Kidney (tissue), 22 donors: ENCODE measurements at places on chromosomes 11 and 22.

DNA sequence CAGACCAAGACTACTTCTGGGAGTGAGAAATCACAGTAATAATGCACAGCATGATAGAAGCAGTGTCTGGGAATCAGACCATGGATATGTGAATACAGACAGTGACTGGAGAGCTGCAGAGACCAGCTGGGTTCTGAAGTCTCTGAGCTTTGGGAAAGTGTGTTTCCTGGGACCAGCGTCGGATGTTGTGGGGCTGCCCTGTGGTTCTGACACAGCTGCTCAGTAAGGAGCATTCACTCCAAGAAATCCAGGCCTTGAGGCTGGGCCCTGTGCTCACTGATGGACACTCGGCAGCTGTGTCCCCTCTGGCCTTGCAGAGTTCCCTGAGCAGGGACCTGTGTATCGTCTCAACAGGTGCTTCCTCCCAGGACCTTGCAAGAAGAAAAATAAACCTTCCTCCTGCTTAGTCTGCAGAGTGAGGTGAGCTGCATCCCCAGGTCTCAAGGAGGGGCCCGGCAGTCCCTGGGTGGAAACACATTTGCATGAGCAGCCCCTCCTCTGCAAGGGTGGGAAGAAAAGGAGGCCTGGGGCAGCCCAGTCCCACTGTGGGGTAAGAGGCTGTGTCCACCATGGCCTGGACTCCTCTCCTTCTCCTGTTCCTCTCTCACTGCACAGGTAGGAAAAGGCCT is 107.9 kb downstream of the VPREB1 start:
- DNase-seq, result no peak

DNA sequence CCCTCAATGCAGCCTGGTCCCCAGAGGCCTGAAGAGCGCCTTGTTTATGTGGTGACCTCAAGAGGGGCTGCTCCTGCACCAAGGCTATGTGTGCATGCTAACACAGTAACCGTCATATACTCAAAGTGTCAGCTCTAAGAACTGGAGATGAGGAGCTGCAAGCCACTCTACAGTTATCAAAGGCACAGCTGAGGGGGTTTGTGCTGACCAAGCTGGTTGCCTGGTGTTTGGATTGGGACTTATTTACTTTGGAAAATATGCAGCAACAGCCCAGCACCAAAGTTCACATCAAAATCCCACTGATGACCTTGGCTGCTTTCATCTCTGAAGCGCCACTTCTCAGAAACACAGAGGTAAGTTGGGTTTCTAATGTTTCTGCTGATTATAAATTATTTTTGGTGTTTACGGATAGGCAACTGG is at the start of gene SERPIND1:
TSS of gene SERPIND1 (plus strand) at position 321 of the 420 bp plus-strand sequence. CDS start 5,200 bp downstream, outside the sequence.
- DNase-seq, result no peak

DNA sequence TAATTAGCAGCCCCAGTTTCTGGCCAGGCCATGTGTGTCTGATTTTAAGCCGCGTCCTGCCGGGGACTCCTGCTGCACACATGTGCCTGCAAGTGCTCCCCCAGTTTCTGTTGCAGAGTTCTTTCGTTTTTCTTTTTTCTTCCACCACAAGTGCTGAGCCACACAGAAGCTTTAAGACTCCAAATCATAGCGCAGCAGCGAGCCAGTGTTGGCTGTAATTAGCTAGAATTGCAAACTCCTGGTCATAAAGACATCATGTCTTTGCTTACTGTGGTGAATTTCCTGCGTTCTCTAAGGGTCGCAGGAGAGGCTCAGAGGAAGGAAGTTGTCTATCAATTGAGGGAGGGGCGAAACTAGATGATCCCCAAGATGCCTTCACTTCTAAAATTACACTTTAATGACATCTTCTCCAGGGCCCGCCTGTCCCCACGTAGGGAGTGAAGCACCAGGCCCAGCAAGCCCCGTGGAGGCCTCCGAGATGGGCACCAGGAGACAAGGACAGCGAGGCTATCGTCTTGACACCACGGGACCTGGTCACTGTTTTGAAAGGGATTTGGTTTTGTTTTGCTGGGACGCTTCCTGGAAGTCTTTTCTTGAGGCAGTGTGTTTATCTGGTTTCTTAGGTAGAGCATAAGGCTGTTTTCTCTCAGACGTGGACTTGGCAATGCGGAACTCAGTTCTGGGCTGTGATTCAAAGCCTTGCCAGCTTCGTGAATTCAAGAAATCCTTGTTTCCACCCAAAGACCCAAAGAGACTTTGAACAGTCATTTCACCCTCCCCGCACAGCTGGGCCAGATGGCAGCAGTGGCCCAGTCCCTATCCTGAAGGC is 71.8 kb downstream of the UBASH3B start:
- DNase-seq, result peak; percentile 48

DNA sequence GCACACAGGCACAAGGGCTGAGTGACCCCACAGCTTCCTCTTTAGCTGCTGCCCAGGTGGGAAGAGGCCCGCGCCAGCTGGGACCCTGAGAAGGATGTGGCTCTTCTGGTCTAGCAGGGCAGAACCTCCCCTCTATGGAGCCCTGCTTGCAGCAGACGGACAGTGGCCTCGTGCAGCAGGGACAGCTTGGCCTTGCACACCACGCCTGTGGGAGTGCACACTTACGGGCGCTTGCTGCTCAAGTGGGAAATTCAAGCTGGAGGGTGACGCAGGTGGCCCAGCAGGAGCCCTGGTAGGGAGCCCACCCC is 971.4 kb downstream of the BRD1 start:
- DNase-seq, result no peak

- DNase-seq, result peak; percentile 22
These were observed 1.4 kb downstream of the PRR14L start for GRCh38 chr22:31748490-31748889.

DNA sequence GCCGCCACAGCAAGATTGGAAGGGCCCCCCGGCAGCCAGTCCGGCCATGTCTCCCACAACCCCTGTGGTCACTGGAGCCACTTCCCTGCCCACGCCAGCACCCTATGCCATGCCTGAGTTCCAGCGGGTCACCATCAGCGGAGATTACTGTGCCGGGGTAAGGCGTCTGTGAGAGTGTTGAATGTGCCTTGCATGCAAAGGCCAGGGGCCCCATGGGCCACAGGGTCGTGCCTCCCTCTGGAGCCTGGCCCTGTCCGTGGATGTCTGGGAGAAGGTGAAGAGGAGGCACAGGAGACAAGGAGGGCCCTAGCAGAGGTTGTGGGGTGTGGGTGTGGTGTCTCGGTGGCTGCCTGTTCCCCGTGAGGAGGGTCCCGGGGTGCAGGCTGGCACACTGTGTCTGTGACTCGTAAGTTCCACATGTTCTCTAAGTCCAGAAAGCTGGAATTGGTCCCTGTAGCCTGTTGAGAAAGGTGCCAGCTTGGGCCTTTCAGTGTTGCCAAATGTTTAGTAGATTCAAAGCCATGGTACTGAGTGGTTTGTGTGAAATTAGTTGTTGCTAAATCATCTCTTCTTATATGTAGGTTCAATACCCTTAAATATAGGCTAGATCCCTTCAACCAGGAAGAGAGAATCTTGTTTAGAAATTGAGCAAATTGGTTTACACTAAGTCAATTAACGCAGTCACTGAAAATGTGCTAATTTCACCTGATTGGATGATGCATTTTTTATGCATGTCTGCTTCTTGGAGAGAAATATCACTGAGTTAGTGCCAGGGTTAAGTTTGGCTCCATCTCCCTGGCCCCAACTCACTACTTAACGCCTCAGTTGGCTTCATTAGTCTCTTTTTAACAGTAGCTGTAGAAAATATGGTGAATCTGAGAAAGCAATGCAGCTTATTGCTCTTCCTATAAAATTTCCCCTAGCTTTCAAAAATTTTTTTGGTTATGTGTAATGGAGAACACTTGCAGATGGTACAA is 23.8 kb downstream of the AMPD3 start:
- no peak for DNase-seq

- no peak for DNase-seq
These were observed 89.8 kb upstream of the LIN7C start for GRCh38 chr11:27596388-27596787.

DNA sequence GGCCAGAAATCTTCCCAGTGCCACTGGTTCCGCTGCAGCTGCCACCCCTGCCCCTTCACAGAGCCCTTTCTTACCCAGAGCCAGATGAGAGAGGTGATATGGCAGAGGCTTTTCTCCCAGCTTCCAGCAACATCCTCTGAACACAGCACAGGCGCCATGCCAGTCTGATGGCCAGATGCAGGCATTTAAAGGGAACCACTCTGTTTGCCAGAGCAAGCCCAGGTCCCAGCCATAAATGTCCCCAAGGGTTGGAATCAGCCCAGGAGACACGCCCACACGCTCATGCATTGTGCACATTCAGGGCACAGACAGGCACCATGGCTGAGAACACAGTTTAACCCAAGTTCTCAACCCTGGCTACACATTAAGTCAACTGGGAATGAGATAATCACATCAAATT is 114.3 kb upstream of the CSNK2A3 start:
- DNase-seq, result no peak

GRCh38 chr11:119099711-119100110 is 1.9 kb downstream of the DPAGT1 start:
- no peak for DNase-seq

DNA sequence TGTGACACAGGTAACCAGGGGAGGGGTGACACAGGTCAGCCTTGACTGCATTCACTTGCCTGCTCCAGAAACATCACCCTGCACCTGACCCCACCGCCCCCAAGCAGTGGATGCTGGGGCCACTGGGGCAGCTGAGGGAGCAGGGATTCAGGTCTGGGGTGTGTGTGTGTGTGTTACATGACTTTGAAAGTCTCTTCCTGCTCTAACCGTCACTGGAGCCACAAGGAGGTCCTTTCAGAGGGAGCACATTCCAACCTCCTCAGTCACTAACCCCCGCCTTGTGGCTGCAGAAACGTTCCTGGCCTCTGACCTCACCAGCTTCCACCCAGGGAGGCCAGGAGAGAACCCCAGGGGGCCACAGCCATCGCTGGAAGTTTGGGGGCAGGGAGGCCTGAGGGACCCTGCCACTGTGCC is 2.9 kb upstream of the FOSL1 start:
- DNase-seq, result no peak

DNA sequence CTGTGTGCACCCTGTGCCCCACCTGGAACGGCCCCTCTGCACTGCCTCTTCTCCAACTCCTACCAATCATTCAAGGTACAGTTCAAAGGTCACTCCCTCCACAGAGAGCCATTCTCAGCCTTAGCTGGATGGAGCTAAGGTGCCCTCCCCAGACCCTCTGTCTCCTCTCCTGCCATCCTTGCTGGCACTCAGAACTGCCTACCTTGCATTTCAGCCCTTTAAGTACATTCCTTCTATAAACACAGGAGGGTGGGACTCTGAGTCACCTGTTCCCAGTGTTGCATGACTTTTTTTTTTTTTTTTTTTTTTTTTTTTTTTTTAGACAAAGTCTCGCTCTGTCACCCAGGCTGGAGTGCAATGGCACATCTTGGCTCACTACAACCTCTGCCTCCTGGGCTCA is 8.6 kb downstream of the TTLL1 start:
- DNase-seq, result no peak
